Stimulated activated CD4-positive, alpha-beta T cell treated with anti-CD3 and anti-CD28 coated beads, Interleukin-12 subunit alpha, Interleukin-12 subunit beta, amount 100 ng/mL, for 24 hours (primary cell): ENCODE measurements at places on chromosomes 11 and 22.

DNA sequence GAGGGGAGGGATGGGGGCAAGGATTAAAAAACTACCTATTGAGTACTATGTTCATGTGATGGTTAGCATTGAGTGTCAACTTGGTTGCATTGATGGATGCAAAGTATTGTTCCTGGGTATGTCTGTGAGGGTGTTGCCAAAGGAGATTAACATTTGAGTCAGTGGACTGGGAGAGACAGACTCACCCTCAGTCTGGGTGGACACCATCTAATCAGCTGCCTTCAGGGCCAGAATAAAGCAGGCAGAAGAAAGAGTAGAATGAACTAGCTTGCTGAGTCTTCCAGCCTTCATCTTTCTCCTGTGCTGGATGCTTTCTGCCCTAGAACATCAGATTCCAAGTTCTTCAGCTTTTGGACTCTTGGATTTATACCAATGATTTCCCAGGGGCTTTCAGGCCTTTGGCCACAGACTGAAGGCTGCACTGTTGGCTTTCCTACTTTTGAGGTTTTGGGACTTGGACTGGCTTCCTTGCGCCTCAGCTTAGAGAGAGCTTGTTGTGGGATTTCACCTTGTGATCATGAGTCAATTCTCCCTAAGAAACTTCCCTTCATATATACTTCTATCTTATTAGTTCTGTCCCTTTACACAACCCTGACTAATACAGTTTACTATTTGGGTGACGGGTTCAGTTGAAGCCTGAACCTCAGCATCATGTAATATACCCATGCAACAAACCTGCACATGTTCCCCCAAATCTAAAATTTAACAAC lies 70.2 kb downstream of the MTNR1B start:
- no peak for DNase-seq

GRCh38 chr22:35900483-35901168 lies 128.0 kb downstream of the RBFOX2 start:
- no peak for DNase-seq

DNA sequence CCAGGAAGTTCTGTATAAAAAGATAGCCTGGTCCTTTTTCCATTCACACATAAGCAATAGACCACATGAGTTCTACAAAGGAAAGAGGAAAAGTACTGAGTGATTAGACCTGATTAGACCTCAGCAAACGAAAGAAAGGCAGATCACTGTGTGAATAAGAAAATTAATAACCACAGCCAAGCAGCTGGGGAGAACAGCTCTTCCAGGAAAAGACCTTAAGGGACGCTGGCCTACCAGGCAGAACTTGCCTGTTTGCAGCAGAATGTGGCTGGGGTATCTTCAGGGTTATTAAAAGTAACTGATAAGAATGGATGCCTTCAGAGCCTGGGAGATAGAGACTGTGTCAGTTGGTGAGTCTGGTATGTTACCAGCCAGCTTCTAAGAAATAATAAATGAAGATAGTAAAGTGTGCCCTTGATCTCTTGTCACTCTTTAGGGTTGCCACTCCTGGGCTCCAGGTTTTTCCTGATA lies 172.9 kb downstream of the DBX1 start:
- DNase-seq = no peak

- DNase-seq = no peak
Observed at GRCh38 chr11:122107045-122107444, 9.0 kb downstream of the BLID start.
